ENCODE measurements at places on chromosomes 12 and 14.
A peak's percentile ranks its signal among the peaks of the same experiment; 100 is the strongest.

- no peak for DNase-seq
Observed at GRCh38 chr12:114403690-114404066, 2.3 kb downstream of the TBX5 start.

DNA sequence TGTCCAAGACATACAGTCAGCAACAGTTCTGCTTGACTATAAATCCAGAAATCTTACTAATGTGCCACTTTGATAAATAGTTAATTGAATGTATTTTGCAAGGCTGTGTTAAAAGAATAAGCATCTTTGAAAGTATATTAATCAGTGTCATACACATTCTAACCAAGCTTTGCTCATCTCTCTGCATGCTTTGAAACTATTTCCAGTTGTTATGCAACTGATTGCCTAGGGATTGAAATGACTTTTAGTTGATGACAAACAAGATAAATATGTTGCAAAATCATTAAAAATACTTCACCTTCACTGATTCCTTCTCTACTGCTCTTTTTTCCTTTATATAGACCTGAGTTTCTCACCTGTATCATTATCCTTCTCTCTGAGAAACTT is 91.3 kb downstream of the AEBP2 start:
- no peak for DNase-seq

GRCh38 chr12:10214895-10215267 is 2.2 kb downstream of the GABARAPL1 start:
- no peak for DNase-seq

DNA sequence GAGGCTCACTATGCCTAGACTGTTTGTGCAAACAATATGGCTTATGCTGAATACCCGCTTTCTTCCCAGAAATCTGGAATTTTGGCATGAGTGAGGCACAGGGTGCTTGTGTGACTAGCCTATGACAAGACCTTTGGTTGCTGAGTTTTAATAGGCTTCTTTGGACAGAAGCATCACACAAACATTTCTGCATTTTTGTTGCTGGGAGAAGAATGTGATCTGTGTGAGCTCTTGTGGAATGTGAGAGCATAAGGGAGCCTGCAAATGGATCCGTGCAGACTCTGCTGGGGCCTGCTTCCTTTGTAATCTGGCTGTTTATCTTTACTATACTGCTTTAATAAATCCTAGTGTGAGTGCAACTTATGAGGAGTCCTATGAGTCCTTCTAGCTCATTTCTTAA is 83.0 kb upstream of the ZDHHC17 start:
- no peak for DNase-seq

DNA sequence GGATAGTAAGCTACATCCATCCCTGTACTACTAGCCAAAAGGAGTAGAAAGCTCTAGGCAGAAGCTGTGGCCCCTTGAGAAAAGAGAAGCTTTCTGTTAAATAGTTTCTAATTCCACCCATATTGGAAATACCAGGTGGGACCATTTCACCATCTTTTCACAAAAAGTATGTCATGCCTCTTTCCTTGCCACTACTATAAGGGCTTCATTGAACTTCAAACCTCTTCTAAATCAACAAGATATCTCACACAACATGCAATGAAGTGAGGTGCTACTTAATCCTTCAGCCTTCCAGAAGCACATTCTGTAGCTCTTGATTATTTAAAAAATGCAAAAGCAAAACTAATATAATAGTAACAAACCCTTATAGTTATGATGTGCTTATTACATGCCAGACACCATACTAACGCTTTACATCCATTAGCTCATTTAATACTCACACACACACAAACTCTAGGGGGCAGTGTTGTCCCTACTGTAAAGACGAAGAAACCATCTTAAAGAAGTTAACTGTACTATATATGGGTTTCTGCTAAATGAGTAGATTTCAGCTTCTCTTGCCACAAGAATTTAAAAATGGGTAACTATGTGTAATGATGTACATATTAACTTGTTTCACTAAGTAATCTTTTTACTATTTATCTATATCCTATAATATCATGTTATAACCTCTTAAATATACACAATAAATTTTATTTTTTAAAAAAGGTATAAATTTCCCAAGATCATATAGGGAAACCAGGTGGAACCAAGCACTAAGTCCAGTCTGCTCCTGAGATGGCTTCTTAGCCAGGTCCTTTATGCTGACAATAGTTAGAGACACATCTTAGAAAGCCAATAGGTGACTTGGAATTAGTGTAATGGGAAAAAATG is 124.4 kb downstream of the RPS29 start:
- DNase-seq = no peak

- no peak for DNase-seq
Observed at GRCh38 chr12:95949477-95950206, 6.5 kb downstream of the AMDHD1 start.

GRCh38 chr12:120286768-120287490 is 4.8 kb downstream of the RNU4-2 start:
- no peak for DNase-seq

GRCh38 chr12:96658075-96658474 is 168.7 kb downstream of the CFAP54 start:
- DNase-seq = no peak

GRCh38 chr12:120261951-120262851 is 3.3 kb downstream of the PXN start:
- peak; percentile 20 for DNase-seq

DNA sequence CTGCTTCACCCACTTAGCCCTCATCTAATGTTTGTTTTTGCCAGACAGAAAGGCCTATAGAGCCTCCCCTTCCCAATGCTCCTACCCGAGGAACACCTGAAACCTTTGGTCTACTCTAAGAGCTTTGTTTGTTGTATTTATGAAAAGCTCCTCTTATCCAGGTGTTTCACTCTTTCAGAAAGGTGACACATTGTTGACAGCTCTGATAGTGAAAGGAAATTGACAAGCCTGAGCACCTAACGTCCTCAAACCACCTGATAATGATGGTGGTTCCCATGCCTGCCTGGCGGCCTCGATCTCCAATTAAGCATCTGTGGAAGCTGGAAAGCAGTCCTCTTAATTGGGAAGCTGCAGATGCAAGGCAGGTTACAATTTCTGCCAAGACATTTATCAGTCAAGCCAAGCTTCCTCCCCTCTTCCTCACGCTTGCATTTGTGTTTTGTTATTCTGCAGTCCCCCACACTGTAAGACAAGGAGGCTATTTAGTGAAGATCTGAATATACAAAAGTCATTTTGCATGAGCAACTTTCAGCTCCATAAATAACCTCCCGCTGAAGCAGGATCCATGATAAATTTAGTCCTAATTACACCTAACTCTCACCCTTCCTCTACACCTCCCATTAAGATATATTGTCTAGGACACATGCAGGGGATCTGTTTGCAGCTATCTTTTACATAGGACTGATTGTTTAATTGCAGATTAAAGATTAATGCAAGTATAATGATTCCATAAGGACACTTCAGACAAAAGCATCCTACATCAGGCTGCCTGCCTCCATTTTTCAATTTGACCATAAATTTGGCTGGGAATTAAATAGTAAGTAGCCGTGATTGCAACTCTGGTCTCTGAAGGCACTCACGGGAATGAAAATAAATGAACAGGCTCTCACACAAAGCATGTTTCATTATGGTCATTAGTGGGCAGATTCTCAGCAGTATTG is 288.6 kb downstream of the PDZRN4 start:
- DNase-seq = no peak

- no peak for DNase-seq
Observed at GRCh38 chr14:56331592-56332216, 213.5 kb downstream of the PELI2 start.

- no peak for DNase-seq
Observed at GRCh38 chr12:99130808-99131553, 485.9 kb downstream of the APAF1 start.

DNA sequence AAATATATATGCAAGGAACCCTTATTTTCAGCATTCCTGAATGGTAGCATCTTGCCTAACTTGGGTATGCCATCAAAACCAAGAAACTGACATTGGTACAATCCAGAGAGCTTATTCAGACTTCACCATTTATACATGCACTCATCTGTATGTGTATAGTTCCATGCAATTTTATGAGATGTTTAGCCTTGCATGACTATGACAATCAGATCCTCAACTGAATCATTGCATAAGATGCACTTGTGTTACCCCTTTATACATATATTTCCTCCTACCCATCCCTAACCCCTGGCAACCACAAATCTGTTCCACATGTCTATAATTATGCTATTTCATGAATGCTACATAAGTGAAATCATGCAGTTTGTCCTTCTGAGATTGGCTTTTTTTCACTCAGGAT is 37.0 kb upstream of the PPFIBP1 start:
- DNase-seq = no peak

DNA sequence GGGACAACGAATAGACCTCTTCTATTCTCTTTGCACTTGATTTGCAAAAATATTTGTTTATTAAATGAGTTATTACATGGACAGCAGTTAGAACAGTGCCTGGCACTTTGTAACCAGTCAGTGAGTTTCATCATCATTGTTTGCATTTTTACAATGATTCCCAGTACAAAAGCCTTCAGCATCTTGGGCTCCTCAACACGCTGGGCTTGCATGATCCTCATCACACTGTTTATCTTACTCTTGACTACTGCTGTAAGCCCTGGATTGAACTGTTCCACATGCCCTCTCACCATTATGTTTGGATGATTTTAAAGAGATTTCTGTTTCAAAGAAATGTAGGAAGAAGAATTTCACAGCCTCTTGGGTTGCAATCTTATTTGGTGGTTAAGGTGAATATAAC is 204.3 kb downstream of the PELI2 start:
- no peak for DNase-seq

DNA sequence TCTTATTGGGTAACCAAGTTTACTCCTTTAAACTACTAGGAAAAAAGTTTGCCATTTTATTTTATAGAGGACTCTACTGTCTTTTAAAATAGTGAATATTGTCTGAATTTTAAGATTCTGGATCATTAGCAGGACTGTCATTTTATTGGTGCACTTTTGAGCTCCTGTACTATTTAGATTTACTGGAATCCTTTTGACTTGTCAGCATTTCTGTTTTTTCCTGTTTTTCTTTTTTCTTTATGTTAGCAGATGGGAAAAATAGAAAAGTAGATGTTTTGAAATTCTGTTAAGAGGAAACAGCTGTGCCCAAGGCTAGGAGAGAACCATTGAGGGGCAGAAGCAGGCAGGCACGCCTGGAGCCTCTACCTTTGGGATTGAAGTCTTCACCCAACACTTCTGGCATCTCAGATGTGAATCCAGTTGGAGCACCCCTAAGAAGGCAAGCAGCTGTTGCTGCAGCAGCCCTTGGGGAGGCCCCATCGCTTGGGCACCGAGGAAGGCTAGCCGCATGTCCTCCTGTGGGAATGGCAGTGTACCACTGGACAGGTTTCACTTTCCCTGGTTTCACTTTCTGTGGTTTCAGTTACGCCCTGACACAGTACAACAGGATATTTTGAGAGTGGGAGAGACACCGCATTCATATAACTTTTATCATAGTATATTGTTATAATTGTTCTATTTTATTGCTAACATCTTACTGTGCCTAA is 11.5 kb downstream of the RIMKLB start:
- DNase-seq = no peak

GRCh38 chr12:84632556-84632955 is 280.0 kb downstream of the SLC6A15 start:
- no peak for DNase-seq

- no peak for DNase-seq
Observed at GRCh38 chr12:111256629-111257434, 112.1 kb downstream of the PHETA1 start.

- no peak for DNase-seq
Observed at GRCh38 chr14:104140463-104141331, 2.3 kb downstream of the KIF26A start.

DNA sequence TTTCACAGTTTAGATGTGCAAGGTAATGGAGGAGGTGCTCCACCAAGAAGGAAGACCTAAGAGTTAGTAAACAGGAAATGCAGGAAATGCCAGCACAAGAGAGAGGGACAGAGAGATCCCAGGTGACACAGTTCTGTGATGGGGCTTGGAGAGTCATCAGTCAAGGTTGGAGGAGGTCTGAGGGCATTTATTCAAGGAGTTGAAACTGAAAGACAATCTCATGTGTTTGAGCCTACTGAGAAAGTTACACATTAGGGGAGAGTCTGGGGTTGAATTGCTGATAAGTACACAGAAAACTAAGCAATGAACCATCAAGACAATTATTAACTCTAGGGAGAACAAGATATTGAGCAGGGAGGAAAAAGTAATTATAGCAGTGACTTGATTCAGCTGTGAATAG is 138.5 kb downstream of the ANO6 start:
- DNase-seq = no peak

GRCh38 chr14:101252443-101253214 is 308.7 kb upstream of the DIO3 start:
- DNase-seq = no peak

DNA sequence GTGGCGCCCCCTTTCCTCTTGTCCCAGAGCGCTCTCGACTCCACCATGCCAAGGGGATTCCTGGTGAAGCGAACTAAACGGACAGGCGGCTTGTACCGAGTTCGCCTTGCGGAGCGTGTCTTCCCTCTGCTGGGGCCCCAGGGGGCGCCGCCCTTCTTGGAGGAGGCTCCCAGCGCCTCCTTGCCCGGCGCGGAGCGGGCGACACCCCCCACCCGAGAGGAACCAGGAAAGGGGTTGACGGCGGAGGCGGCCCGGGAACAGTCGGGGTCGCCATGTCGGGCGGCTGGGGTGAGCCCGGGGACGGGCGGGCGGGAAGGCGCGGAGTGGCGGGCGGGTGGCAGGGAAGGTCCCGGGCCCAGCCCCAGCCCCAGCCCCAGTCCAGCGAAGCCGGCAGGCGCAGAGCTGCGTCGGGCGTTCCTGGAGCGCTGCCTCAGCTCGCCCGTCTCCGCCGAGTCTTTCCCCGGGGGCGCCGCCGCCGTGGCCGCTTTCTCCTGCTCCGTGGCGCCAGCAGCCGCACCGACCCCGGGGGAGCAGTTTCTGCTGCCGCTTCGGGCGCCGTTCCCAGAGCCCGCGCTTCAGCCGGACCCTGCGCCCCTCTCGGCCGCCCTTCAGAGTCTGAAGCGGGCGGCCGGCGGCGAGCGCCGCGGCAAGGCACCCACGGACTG is 376 bp downstream of the INSM2 start:
- DNase-seq = no peak

DNA sequence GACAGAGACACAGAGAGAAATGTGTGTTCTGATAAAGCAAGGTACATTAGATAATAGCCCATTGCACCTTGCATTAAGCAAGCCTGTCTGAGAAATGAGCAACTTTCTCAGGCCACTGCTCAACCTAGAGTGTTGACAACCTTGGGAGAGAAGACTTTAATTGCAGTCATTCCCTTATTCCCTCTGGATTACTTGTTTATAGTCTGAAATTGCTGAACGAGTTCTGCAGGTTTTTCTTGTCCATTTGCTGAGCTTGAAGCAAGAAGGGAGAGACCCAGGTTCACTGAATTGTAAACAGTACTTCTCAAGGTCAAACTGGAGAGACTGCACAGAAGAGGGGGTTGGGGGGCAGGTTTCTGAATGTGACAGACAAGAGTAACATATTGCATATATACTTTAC is 159.4 kb upstream of the PLEKHG7 start:
- no peak for DNase-seq
